A549 treated with DMSO at 1 μM for 4 hours (cell line): ENCODE measurements at places on chromosomes 13 and 19. TPM values are rescaled to one million over a fixed set of nuclear protein-coding genes. Genes with fewer than 3 reads are reported as not detected.

TJP3 gene
- 0.38 to 0.73 TPM (median 0.53 TPM) in 5 replicates for total RNA-seq

PRKCG gene
- total RNA-seq = 4.4 to 6.6 TPM (median 6.0 TPM) in 5 replicates

DAND5 gene
- total RNA-seq = 0.07 to 0.13 TPM (median 0.11 TPM) in 3 of 5 replicates, not detected in the others

TSSK6 gene
- 0.83 to 2.1 TPM (median 1.6 TPM) in 5 replicates for total RNA-seq

CLDN10 gene
- total RNA-seq = 0.22 to 0.62 TPM (median 0.35 TPM) in 4 of 5 replicates, not detected in the other

ZNF793 gene
- total RNA-seq = 0.03 TPM in 1 of 5 replicates, not detected in the others
